Common myeloid progenitor, CD34-positive (primary cell): ENCODE measurements at places on chromosomes 6 and 20.

GRCh38 chr20:23039136-23039875 lies 4.2 kb downstream of the SSTR4 start:
- H3K36me3 ChIP-seq = no peaks in the 10 kb centered on the region
- peaks cover 6% of the 10 kb centered on the region for H3K27me3 ChIP-seq
- peaks cover 7% of the 10 kb centered on the region for H3K4me1 ChIP-seq
- no peak overlapping the region for H3K4me3 ChIP-seq

DNA sequence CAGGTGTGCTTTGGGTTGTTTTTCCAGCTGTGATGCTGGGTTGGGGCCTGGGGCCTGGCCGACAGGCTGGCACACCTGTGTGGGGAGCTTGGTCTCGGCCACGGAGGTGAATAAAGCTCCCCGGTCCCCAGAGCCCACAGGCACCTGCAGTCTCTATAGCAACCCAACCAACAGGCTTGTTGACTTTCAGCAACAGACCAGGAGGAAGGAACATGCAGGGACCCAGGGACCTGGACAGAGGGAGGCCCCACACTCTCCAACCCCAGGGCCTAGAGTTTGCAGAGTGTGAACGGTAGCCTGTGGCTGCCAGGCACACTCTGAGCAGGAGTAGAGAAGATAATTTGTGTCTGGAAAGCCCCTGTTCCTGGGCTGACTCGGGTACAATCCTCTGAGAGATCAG lies 14.6 kb upstream of the SYNJ2 start:
- no peak for DNase-seq
- no peaks in the 10 kb centered on the region for H3K27me3 ChIP-seq
- H3K4me1 ChIP-seq = peaks cover 39% of the 10 kb centered on the region
- H3K36me3 ChIP-seq = no peaks in the 10 kb centered on the region
- no peak overlapping the region for H3K27ac ChIP-seq

GRCh38 chr6:21050935-21051334 lies 516.7 kb downstream of the CDKAL1 start:
- H3K4me3 ChIP-seq = no peak overlapping the region
- no peak for DNase-seq
- no peaks in the 10 kb centered on the region for H3K27me3 ChIP-seq
- no peak overlapping the region for H3K27ac ChIP-seq
- no peaks in the 10 kb centered on the region for H3K36me3 ChIP-seq
- H3K4me1 ChIP-seq = no peaks in the 10 kb centered on the region

- H3K27ac ChIP-seq = no peak overlapping the region
- peaks cover 31% of the 10 kb centered on the region for H3K4me1 ChIP-seq
- no peak for DNase-seq
- H3K27me3 ChIP-seq = no peaks in the 10 kb centered on the region
Measured at GRCh38 chr6:136757150-136757549, 35.1 kb downstream of the MAP3K5 start.

- H3K27me3 ChIP-seq = peaks cover 3% of the 10 kb centered on the region
- H3K4me3 ChIP-seq = no peak overlapping the region
- DNase-seq = no peak
- H3K4me1 ChIP-seq = no peaks in the 10 kb centered on the region
- no peaks in the 10 kb centered on the region for H3K36me3 ChIP-seq
Measured at GRCh38 chr6:84449220-84449619, 221.8 kb upstream of the CEP162 start.

GRCh38 chr6:21636876-21637275 lies 43.3 kb downstream of the SOX4 start:
- H3K4me1 ChIP-seq = no peaks in the 10 kb centered on the region
- H3K36me3 ChIP-seq = no peaks in the 10 kb centered on the region
- no peaks in the 10 kb centered on the region for H3K27me3 ChIP-seq
- no peak overlapping the region for H3K27ac ChIP-seq

DNA sequence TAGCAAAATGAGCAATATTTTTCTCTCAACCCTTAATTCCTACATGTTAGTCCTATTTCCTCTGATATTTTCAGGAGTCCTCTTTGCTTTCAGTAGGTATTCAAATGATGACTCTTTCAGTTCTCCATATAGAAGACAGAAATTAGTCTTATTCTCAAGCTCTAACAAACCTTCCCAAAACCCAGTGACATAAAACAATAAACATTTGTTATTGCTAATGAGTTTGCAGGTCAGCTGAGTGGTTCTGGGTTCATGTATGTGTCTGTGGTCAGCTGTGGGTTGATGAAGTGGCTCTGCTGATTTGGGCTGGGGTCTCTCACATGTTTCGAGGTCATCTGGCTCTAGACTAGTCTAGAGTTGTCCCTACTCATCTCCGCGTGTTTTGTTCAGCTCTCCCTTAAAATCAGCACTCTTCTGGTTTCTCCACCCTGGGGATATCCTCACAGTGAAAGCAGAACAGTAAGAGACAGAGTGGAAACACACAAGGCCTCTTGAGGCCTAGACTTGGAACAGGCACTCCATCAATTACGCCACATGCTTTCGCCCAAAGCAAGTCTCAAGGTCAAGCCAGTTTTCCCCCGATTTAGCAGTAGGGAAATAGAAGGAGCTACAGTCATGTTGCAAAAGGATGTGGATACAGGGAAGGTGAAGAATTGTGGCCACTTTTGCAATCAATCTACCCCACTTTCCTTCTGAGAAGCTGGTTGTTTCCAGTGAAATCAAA lies 273.0 kb downstream of the PLCB1 start:
- no peak overlapping the region for H3K27ac ChIP-seq
- no peak for DNase-seq
- H3K27me3 ChIP-seq = no peaks in the 10 kb centered on the region
- no peak overlapping the region for H3K4me3 ChIP-seq
- H3K36me3 ChIP-seq = peaks cover 5% of the 10 kb centered on the region
